ENCODE measurements at places on chromosomes 2 and 18. TPM values are rescaled to one million over a fixed set of nuclear protein-coding genes. Genes with fewer than 3 reads are reported as not detected.

- no peak for DNase-seq
These were observed 21.0 kb upstream of the IL37 start for GRCh38 chr2:112889976-112890375.

GRCh38 chr2:42860319-42861094, 68.1 kb upstream of the HAAO start:
- DNase-seq = no peak

DNA sequence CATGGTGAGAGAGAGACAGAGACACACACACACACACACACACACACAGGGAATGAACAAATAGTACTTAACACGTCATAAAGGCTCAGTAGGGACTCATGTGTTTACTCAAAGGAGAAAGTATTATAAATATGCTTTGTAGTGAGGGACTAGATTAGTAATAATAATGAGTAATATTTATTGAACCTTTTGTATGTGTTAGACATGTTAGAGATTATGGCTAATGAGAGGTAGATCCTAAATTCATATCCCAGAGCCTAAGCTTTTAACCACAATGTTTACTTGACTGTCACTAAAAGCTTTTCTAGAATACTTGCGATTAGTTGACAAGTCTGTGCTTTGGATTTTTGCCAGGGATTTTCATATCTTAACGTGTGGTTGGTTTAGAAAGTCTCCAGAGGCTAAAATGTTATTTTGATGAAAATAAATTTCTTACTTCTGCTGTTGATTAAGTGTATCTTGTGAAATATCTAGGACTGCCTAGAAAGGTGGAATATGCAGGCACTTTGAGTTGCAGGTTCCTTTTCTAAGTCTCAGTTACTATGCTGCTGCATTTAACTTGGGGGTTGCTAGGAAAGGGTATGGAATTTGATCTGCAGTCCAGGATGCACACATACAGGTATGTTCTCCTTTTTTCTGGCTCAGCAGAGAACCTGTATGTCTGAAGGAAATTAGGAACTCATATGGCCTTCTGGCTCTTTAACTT, 64.5 kb downstream of the UBR3 start:
- DNase-seq = no peak

DNA sequence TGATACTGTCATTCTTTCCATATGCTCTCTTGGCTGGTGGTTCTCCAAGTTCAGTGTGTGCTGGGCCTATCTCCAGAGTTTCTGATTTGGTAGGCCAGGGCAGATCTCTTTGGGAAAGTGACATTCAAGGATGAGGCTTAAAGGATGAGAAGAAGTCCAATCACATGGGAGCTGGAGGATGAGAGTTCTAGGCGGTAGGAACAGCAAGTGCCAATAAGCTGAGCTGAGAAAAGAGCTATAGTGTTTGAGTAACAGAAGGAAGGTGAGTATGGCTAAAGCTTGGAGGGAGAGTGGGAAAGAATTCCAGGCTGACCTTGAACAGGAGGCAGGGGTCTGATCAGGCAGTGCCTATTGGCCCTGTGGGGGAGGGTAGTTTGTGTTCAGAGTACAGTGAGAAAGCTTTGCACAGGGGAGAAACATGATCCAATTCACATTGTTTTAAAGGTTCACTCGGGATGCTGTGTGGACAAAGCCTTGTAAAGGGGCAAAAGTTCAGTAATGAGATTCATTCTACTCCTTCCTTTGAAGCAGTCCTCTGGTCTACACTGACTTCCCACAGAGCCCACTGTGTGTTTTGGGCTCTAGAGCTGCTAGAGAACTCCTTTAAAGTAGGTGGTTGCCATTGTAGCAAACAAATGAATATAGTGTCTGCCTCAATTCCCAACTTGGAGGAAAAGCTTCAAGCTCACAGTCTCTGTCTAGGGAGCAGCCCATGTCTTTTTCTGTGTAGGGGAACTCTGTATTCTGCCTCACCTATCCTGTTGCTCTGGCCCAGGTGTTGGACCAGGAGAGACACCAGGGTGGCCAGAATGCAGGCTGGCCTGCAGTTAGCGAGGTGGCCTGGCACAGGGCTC, 81.8 kb downstream of the FASTKD2 start:
- DNase-seq = no peak

DNA sequence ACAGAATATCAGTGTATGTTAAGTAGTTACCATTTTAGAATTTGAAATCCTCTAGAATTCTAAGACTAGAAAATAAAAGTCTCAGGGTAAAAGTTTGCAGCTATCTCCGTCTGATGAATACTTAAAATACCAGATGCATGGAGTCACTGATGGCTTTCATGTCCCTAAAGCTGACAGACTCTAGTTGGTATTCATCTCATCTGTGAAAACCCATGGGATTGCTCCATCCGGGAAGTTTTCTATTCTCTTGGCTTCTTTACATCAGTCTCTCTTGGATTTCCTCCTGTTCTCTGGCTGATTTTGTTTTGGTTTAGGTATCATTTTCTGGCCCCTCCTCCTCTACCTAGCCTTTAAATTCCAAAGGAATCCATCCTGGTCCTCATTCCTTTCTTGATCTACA, 465.6 kb upstream of the POU3F3 start:
- DNase-seq = no peak

GRCh38 chr18:31413137-31413536, 34.4 kb upstream of the DSG3 start:
- DNase-seq = no peak

GRCh38 chr2:36493306-36493705, 104.7 kb downstream of the FEZ2 start:
- no peak for DNase-seq

DNA sequence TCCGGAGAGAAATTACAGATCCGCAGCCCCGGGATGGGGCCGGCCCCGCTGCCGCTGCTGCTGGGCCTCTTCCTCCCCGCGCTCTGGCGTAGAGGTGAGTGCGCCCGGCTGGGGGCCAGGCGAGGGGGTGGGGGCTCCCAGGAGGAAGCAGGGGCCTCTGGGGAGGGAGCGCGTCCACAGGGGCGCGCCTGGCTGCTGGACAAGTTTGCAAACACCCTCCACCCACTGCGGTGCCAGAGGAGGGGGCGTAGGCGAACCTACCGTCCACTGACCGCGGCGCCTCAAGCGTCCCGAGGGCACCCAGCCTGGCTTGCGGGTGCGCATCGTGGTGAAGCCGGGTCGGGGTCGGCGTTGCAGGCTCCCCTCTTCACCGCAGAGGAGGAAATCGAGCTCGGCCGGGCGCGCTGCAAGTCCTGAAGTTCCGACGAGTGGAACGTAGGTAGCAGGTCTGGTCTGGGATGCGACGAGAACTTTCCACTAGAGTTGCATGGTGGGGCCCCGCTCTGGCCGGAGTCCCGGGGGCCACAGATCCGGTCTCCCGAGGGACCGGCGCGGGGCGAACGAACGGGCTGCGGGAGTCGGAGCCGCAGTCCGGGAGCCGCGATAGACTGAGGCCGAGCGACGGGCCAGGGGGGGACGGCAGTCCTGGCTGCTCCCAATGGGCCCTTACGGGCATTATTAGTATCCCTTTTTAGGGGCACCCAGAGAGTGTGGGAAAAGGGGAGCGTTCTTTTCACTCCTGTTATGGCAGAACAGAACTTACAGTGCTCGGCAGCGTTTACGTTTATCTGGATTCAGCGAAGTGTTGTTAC, 502 bp downstream of the MERTK start:
- DNase-seq = peak; percentile 41

DNA sequence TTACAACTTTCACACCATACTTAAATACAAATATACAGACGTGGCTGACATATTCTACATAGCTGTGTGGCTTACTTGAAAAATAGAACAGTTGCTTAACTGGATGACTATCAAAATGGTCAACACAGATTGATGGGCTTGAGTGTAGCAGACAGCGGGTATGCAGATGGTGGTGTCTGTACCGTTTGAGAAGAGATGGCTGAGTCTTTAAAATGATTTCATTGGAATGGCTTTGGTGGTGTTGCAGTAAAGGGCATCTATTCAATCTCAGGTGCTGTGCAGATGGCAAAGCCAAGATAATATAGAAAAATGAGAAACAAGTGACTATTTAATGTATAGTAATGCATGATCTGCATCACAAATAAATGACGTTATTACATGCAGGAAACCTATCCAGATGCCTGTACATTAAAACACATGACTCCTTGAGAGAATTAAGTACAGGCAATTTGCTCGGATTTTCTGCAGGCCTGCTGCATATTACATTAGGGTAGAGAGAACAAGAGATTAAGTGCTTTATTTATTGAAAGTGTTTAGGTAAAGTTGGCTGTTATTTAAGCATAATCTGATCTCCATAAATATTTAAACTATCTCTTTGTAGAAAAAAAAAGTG, 68.5 kb downstream of the AGPS start:
- DNase-seq = no peak

DNA sequence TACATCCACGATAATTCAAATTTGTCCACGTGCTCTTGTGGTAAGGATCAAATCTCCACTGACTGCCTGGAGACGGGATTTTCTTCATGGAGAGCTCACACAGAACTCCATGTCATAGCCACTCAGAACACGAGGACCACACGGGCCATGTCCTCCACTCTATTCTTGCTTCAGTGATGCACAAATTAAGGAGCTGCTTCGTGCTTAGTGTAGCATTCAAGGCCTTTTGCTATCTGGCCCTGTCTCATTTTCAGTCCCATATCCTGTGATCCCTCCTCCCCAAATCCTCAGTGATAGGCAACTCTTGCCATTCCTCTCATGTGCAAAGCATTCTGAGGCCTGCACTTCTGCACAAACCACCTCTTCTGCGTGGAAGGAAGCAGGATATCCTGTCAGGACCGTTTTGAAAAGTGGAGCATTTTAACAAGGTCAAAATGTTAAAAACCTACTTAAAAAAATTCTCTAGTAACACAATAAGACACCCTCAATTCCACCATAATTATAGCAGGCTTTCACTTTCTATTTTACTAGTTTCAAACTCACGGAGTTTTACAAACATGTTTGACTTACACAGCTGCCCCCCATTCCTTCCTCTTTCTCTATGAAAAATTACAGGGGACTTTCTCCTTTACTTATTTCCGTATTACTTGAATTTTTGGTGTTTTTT, 35.2 kb downstream of the ST3GAL5 start:
- DNase-seq = peak; percentile 81

DNA sequence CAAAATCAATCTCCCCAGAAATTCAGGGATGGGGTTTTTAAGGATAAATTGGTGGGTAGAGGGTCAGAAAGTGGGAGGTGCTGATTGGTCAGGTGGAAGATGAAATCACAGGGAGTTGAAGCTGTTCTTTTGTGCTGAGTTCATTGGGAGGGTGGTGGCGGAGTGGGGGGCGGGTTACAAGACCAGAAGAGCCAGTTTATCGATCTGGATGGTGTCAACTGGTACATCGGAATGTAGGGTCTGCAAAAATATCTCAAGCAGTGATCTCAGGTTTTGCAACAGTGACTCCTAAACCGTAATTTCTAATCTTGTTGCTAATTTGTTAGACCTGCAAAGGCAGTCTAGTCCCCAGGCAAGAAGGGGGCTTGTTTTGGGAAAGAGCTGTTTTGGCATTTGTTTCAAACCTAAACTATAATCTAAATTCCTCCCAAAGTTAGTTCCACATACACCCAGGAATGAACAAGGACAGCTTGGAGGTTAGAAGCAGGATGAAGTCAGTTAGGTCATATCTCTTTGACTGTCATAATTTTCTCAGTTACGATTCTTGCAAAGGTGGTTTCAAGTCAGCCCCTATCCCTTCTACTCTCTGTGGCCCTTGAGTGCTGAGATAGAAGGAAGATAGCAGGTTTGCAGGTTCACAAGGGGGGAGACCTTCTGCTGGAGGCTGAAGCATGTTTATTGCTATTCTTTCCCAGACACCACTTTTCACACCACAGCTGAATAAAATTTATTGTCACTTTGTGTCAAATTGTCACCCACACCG, 12.3 kb upstream of the CXXC1 start:
- DNase-seq = no peak

- no peak for DNase-seq
These were observed 26.3 kb downstream of the CTIF start for GRCh38 chr18:48565105-48565504.

- DNase-seq = no peak
These were observed 8.7 kb upstream of the COX7A2L start for GRCh38 chr2:42369532-42370229.

- DNase-seq = no peak
These were observed 174.4 kb downstream of the RPIA start for GRCh38 chr2:88865801-88866371.

- peak; percentile 20 for DNase-seq
These were observed 1.9 kb downstream of the DUSP2 start for GRCh38 chr2:96143231-96143847.

GRCh38 chr2:105438104-105438929, 39.5 kb upstream of the FHL2 start:
- DNase-seq = no peak

GRCh38 chr2:61460163-61460562, 10.7 kb downstream of the USP34 start:
- DNase-seq = no peak

GRCh38 chr18:7516266-7517117, 50.6 kb upstream of the PTPRM start:
- DNase-seq = no peak

GRCh38 chr2:122388208-122388607, 632.8 kb downstream of the TSN start:
- no peak for DNase-seq

GRCh38 chr18:7898181-7898580, 331.1 kb downstream of the PTPRM start:
- no peak for DNase-seq

DNA sequence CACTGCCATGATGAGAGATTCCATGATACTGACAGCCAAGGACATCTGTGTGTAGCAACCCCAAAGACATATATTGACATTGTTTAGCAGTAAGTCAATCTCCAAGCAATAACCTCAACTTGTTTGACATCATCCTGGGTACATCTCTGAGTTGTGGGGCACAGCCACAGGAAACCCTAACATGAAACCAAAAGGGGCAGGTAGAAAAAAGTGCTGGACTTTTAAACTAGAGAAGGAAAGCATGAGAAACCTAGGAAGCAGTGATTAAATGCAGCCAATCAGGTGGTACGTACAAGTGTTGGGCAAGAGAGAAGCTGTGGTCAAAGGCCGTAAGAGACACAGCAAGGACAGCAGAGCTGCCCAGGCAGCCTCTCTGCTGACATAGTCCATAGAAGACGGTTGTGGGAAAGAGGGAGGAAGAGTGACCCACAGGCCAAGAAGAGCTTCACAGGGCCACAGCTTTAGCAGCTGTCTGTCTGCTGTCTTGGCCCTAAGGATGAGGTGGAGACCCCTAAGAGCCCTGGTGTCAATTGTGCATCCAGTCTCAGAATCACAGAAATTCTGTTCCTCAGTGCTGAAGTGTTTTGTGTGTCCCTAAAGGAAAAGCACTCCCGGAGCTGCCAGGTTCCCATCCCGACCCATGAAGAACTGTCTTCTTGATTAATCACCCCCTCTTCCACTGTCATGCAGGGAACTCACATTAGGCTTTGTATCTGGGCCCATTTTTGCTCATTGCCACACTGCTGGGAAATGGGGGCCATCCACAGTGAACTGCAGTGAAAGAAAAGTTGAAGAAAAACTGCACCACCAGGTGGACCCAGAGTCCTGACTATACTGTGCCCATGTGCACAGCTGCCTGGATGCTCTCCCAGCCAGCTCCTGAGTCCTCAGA, 25.4 kb upstream of the CHN1 start:
- no peak for DNase-seq

KCNG2 gene
- not detected for total RNA-seq

ITPRIPL1 gene
- 31.8 TPM for total RNA-seq

TP53I3 gene
- total RNA-seq = 5.0 TPM

BUB1 gene
- 2.6 TPM for total RNA-seq

PHLPP1 gene
- total RNA-seq = 6.9 TPM

MYO5B gene
- not detected for total RNA-seq

DNMT3A gene
- 117 TPM for total RNA-seq

PRKAG3 gene
- total RNA-seq = not detected

WIPF1 gene
- total RNA-seq = 507 TPM

CYP27A1 gene
- 2.1 TPM for total RNA-seq

CCDC85A gene
- total RNA-seq = not detected

PSMD14 gene
- total RNA-seq = 25.1 TPM

Measured in naive thymus-derived CD4-positive, alpha-beta T cell (primary cell).